GM13977 (cell line): ENCODE measurements at places on chromosomes 7 and 10.

DNA sequence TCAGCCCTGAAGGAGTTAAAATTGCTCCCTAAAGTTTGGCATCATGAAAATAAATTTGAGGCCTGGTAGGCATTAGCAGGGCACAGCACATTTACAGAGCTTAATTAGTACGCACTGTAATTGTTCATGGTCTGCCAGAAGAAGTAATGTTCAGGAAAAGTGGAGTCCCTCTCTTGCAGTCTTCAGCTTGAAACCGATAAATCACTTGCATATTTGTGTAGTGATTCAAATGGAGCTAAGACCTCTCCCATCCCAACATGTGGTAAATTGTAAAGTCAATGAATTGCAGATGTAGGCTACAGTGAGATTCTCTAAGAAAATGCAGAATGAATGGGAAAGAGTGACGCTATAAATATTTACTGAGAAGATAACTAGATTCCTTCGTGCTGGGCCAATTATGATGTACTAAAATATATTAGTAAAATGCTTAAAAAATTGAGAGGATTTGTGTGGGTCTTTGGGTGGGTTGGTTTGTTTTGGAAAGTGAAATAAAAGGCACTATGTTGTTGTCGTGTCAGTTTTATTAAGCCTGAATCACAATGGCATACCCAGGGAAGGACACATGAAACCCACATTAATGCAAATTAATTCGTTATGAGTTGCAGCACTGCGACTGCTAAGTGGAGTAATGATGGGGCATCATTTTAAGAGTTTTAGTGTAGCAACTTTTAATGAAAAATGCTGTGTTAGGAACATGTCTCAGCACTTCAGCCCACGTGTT, 8.4 kb downstream of the TCF7L2 start:
- DNase-seq = no peak

DNA sequence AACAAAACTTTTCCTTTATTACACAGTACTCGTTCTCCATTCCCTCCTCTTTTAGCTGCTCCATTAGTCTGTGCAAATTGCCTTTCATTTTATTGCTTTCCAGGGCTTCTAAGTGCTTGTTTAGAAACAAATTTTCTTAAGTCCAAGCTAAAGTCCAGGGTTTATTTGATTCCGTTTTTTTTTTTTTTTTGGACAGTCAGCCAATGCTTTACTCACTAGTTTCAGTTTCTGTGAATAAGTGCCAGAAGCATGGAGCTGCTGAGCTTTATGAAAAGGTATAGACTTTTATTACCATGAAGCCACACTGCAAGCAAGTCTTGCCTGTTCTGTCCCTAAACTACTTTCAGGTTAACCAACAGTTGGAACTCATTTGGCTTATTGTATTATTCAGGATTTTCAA, 455.0 kb downstream of the GFRA1 start:
- DNase-seq = no peak

DNA sequence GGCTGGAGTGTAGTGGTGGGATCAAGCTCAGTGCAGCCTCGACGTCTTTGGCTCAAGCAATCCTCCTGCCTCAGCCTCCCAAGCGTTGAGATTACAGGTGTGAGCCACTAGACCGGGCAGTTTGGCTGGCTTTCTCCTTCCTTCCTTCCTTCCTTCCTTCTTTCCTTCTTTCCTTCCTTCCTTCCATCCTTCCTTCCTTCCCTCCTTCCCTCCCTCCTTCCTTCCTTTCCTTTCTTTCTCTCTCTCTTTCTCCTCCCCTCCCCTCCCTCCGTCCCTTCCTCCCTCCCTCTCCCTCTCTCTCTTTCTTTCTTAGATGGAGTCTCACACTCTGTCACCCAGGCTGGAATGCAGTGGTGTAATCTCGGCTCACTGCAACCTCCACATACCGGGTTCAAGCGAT, 7.6 kb upstream of the VPS37D start:
- DNase-seq = no peak

- no peak for DNase-seq
These were observed 159.4 kb upstream of the AHR start for GRCh38 chr7:17139081-17139480.

GRCh38 chr7:36506820-36507219, 117.2 kb downstream of the ANLN start:
- no peak for DNase-seq
